ENCODE measurements at places on chromosomes 12 and 14. TPM values are rescaled to one million over a fixed set of nuclear protein-coding genes. Genes with fewer than 3 reads are reported as not detected.
A peak's percentile ranks its signal among the peaks of the same experiment; 100 is the strongest.

DNA sequence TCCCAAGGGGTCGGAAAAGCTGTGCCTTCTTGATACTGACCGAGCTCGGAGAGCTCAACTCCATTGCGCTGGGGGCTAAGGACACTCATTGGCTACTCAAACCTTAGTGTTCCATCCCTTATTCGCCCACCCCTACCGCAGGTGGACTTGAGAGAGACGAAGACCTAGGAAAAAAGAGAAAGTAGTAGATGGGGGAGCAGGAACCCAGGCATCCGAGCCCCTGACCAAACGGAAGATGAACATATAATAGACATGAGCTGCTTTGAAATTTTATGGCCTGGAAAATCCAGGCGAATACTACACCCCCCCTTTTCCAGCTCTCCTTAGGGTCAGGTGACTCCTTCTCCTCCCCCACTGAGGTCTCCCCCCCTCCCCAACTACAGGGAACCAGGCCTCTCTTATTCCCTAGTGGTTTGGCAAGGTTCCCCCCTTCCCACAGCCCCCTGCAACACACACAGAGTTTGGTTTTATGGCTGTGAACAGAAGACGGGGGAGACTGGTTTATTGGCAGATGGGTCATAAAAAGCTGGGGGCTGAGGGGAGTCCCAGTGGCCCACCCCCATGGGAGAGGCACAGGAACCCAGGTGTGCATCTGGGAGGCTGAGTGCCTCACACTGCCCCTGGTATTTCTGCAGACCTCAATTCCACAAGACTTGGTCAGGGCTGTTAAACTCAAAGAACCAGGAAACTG lies 1.6 kb downstream of the GDF11 start:
- no peak for DNase-seq

DNA sequence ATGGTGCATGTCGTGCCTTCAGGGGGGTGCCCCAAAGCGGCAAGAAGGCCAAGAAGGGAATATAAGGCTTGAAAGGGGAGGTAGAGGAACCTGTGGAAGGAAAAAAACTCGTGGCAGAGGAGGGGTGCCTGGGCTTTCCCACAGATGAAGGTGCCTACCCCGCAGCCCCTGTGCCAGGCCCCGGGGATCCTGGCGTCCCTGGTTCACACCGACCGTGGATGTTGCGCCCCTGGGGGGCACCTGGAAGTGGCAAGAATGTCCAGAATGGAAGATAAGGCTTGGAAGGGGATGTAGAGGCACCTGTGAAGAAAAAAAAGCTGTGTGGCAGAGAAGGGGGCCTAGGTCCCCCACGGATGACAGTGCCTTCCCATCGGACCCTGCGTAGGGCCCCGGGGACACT lies 282.2 kb downstream of the ALG10 start:
- peak; percentile 38 for DNase-seq

The CISTR gene
- not detected for total RNA-seq

DNA sequence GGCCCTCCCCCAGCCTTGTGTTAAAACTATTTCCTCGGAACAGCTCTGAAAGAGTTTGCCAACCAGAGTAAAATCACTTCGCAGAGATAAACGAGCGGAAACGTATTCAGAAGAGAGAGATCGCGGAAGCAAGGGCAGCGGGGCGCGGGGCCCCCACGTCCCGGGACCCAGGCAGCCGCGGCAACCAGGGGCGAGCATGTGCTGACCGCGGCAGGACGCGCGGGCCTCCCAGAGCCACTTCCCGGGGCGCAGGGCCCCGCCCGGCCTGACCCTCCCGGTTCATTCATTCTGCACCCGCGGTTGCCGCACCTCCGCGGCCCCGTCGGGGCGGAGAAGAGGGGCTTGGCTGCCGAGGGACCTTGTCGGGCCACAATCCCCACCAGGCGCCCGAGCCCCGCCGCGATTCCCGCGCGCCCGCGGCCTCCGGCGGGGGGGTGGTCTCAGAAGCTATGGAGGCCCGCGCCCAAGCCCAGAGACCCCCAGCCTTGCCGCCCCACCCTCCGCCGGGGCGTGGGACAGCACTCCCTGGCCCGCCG lies 598 bp downstream of the UBE2N start:
- DNase-seq: peak; percentile 91

- no peak for DNase-seq
Measured at GRCh38 chr12:623172-623864, 39.9 kb downstream of the NINJ2 start.

GRCh38 chr12:124109760-124110159 lies 136.7 kb downstream of the ZNF664 start:
- peak; percentile 29 for DNase-seq

- no peak for DNase-seq
Measured at GRCh38 chr14:101726295-101726953, 35.1 kb upstream of the PPP2R5C start.

- no peak for DNase-seq
Measured at GRCh38 chr14:88849716-88850115, 25.3 kb downstream of the TTC8 start.

DNA sequence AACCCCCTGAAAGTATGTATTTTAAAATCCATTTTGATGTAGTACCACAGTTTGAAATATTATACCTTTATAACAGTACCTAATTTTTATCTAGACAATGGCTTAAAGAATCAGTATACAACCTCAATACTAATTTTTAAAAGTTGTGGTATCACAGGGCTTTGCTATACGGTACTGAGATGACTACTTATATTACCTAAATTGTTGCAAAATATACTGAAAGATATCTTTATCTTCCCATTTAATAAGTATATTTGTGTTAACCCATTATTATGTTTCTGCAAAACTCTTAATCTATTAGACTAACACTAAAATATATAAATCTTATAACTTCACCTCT lies 67.1 kb downstream of the RALGAPA1 start:
- DNase-seq: no peak

GRCh38 chr12:100799770-100800169 lies 5.2 kb downstream of the ANO4 start:
- no peak for DNase-seq

The PRB2 gene
- total RNA-seq: not detected

GRCh38 chr12:101209319-101210302 lies at the start of gene SLC5A8:
Gene SLC5A8 (minus strand): TSS chr12:101210238. CDS start chr12:101209848, 390 bp downstream.
- DNase-seq: peak; percentile 65

The EPS8 gene
- total RNA-seq: 63.9 TPM

DNA sequence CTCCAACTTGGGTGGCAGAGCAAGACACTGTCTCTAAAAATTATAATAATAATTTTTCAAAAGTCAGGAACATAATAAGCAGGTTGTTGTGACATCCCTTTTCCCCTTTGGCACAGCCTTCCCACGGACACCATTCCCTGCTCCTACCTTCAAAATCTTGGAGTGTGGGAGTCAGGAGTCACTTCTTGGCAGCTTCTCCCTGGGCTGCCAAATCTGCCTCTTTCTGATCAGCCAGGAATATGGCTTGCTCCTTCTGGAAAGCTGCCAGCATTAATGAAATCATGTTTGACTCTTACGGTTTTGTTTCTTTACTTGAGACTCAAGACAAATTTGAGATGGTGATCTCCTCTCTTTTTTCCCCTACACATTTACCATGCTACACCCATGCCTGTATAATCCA lies 391.4 kb upstream of the SYT1 start:
- DNase-seq: no peak

- DNase-seq: no peak
Measured at GRCh38 chr12:86948851-86949250, 692.7 kb upstream of the MGAT4C start.

GRCh38 chr12:107622001-107622400 lies 63.6 kb upstream of the PWP1 start:
- no peak for DNase-seq

The BDKRB2 gene
- not detected for total RNA-seq

DNA sequence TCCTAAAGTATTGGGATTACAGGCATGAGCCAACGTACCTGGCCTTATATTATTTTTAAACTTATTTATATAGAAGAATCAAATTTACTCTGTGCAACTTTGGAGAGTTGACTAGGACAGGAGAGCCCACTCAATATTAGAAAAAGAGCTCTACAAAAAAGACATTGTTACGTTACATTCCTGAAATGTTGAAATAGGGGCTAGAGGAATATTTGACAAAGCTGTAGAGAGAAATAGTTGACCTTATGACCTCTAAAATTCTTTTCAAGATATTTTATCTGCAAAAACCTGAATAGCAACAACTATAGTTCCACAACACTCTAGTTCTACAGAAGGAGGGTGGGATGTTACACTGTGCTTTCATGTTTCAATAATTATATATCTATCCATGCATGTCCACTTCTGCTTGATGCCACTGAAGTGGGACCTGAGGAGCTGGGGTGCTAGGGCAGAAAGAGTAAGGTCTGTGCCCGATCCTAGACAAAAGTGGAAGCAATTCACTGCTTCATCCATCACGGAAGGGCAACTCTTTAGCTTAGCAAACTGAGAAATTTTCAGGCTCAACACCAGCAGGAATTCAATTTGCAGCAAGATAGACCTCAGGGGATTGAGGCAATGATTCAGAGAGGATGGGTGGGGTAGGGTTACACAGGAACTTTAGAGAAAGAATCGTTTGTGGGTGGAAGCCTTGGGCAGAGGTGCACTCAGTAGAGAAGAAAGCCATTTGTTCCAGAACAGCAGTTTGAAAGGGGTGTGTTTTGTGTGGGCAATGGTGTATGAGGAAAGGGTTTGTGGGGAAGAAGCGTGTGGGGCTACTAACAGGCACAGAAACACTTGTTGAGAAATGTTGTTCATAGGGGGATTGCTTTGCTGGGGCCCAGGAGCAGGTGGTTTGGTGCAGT lies 16.0 kb upstream of the RNASE10 start:
- no peak for DNase-seq

The DDX54 gene
- 81.5 TPM for total RNA-seq

- no peak for DNase-seq
Measured at GRCh38 chr14:94081386-94081820, 293 bp downstream of the IFI27L1 start.

- DNase-seq: no peak
Measured at GRCh38 chr12:106229036-106229591, 18.7 kb downstream of the CKAP4 start.

The PMEL gene
- 45.1 TPM for total RNA-seq

GRCh38 chr12:69698054-69698453 lies 1.0 kb downstream of the BEST3 start:
- no peak for DNase-seq

The CINP gene
- total RNA-seq: 13.6 TPM

DNA sequence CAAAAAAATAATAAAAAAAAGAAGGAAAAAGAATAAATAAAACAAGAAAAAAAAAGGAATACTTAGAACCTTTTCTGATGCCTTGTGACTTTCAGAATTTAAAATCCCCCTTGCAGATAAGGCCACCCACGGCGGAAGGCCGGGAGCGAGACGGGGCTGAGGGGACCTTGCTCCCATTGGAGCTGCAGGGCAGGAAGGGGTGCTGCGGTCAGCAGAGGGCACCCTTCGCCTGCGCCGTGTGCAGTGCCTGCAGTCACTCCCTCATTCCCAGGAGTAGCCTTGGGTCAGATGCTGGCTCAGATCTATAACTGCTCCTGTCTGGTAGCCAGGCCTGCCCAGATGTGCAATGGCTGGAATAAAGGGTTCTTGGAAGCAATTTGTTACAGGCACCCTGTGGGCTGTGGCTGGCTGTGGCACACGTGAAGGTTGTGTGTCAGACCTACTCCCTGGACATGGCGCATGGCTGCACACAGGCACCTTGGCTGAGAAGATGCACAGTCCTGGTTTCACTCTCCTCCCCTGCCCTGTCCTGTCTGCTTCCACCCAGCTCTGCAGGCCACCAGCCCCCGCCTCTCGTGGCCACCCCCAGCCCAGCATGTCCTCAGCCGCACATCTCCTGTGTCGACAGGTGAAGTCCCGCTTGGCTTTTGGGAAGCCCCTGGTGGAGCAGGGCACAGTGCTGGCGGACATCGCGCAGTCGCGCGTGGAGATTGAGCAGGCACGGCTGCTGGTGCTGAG lies 13.4 kb upstream of the ALDH2 start:
- DNase-seq: peak; percentile 88

- no peak for DNase-seq
Measured at GRCh38 chr12:103470664-103471063, 25.1 kb downstream of the C12orf42 start.

DNA sequence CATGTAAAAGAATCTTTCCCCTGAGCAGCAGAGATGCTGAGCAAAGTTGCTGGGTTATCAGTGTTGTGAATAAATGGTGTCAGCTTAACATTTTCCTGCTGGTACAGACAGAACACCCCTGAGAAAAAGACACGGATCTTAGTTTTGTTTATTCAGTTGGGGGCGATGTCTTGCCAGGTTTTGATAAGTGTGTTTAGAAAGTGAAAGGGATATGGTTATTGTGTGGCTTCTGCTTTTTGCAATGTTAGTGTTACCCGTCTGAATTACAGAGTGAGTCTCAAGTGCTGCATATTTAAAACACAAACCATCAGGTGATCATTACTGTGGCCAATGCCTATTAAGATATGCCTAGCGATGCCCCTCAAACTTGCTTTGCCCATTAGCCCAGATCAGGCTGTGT lies 864.6 kb upstream of the SEL1L start:
- DNase-seq: no peak

DNA sequence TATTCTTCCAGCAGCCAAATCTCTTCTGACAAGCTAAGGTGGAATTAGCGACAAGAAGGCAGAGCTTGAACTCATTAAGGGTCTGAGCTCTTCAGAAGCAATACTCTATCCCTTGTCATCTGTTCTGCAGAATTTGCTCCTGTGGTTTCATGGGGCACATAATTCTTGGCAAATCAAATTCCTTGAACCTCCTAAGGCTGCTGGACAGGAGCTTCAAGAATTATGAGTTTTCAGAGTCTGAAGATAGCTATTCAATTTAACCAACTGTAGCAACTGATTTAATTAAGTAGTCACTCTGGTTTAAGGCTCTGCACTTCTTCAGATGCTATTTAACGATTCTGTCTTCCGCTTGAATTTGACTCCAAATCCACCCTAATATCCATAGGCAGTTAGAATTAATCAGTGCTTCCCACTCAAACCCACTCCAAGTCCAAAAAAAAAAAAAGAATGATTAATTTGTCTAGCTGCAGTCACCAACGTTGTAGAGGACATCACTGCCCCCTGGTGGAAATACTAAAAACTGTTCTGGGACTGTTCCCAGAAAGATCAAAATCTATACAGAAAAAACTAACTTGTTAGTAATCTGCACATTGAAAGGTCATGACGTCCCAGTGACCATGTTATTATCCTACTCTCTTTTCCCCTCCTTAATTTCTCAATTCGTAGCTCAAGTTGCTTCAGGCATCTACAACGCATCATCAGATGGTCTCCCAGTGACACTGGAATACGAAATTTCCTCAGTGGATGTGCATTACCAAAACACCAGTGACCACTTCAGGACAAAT lies 169.9 kb downstream of the KIF21A start:
- DNase-seq: no peak

GRCh38 chr14:22448905-22449599 lies 140.0 kb downstream of the DAD1 start:
- DNase-seq: peak; percentile 45

The LYZ gene
- 1,947 TPM for total RNA-seq

DNA sequence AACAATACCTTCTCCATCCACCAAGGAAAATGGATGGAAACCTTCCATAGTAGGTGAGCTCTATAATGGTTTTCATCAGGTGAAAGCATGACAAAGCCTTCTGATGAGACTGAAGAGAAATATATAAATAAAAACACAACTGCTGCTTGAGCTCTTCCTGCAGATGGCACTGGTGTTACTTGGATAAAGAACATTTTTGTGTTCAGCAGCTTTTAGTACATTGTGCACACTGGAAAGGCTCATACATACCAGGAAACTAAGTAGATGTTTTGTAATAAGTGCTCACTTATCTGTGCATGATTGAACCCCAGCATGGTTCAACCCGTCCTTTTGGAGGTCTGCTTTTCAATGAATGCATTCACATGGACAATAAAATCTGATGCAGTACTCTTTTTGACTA lies 357.3 kb upstream of the MIS18BP1 start:
- DNase-seq: no peak

All from upper lobe of left lung (tissue), 6 donors.